NCI-H345 (cell line): ENCODE measurements at places on chromosomes 6 and 20.

DNA sequence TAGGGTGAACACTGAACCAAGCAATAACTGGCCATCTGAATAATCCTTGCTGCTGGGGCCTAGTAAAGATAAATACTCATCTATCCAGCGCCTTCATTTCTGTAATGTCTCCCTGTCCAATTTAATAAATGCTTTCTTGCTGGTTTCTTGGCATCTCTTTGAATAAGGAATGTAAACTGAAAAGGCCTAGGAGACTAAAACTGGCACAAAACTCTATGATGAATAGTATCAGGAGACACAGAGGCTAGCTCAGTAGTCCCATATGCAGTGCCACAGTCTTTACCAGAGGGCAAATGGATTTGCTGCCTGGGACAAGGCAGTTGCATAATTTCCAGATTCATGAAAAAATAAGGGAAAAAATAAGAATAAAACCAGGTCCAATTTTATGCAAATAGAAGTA, 324.4 kb downstream of the CENPW start:
- DNase-seq = no peak

DNA sequence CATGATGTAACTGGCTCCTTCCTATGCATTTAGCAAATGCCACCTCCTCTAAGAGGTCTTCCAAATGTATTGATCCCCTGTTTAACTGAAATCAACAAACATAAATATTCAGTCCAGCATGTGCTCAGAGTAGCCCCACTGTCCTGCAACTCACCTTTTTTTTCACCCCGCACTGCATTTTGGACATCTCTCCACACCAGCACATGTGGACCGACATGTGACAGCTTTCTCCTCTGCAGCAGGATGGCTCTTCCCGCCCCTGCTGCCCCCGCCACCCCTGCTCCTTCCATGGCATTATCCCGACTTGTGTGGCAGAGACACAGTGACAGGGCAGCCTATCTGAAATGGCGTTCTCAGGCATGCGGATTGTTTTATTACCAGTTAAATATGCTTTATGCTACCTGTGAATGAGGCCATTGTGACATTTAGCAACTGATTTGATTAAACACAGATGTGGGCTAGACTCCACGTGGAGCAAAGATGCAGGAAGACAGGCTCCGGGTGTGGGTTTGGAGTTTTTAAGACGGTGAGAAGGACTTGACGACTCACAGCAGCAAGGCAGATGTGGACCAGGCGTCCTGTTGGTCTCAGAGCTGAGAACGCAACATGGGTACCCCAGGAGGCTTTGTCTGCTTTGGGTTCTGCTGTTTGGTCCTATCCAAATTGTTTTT, 161.2 kb downstream of the EYA2 start:
- no peak for DNase-seq

GRCh38 chr6:3509336-3509735, 52.5 kb upstream of the SLC22A23 start:
- no peak for DNase-seq

- no peak for DNase-seq
Measured at GRCh38 chr6:15744818-15745402, 82.1 kb upstream of the DTNBP1 start.

- DNase-seq = no peak
Measured at GRCh38 chr6:153511896-153512496, 380.9 kb upstream of the RGS17 start.

- no peak for DNase-seq
Measured at GRCh38 chr20:56711018-56711417, 81.9 kb downstream of the TFAP2C start.

- no peak for DNase-seq
Measured at GRCh38 chr6:100260584-100260983, 204.1 kb downstream of the SIM1 start.

DNA sequence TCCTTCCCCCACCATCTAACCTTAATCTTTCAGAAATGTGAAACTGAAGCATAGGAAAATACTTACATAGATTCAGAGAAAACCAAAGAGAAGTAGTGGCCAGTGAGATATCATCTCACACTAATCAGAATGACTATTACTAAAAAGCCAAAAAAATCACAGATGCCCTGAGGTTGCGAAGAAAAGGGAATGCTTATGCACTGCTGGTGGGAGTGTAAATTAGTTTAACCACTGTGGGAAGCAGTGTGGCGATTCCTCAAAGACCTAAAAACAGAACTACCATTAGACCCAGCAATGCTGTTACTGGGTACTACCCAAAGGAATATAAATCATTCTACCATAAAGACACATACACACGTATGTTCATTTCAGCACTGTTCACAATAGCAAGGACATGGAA, 9.2 kb upstream of the PREX1 start:
- DNase-seq = no peak

GRCh38 chr20:12882832-12883506, 125.8 kb upstream of the SPTLC3 start:
- DNase-seq = no peak

DNA sequence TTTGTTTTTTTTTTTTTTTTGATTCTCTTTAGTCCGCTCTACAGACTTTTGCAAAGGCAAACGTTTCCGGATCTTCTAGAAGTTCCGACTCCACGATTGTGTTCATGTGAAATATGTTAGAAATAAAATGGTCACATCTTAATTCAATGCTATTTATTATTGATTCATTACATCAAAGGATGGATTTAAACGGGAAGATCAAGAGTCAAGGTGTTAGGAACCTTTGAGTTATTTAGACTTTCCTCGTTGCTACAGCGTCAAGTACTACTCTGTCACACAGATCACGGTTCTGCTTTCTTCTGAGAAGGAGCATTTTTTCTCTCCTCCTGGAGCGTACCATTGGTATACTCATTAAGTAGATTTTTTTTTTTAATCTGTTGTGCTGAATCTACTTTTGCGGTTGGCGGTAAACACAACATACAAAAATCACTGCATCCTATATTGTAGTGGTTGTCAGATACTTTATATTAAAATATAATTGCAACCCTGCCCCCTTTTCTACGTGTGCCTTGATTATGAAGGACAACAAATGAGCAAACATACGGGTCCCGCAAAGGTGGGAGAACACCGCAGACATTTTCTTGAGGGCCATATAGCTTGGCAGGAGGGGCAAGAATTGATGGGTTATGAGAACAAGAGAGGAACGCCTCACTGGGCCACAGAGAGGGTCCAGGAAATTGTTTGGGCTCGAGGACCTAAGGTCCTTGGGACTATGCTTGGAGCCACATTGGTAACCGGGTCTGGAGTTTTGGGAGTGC, 17.5 kb downstream of the HMGN4 start:
- DNase-seq = no peak

DNA sequence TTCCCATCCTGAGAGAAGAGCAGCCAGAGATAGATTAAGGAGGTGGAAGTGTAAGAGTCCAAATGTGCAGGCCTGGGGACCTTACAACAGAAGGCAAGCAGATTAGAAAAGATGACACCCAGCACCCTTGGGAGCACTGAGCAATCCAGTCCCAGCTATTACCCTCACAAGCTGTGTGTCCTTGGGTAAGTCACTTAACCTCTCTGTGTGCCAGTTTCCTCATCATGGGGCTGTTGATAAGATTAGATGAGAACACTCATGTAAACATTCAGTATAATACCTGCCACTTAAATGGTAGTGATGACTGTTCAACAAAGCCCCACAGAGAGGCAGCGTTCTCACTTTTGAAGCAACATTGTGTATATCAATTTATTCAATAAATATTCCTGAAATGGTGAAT, 114.8 kb upstream of the CST7 start:
- DNase-seq = no peak

GRCh38 chr6:42571611-42572342, 7.9 kb downstream of the UBR2 start:
- DNase-seq = no peak

GRCh38 chr20:1331801-1332453, 3.0 kb upstream of the SDCBP2 start:
- DNase-seq = no peak

DNA sequence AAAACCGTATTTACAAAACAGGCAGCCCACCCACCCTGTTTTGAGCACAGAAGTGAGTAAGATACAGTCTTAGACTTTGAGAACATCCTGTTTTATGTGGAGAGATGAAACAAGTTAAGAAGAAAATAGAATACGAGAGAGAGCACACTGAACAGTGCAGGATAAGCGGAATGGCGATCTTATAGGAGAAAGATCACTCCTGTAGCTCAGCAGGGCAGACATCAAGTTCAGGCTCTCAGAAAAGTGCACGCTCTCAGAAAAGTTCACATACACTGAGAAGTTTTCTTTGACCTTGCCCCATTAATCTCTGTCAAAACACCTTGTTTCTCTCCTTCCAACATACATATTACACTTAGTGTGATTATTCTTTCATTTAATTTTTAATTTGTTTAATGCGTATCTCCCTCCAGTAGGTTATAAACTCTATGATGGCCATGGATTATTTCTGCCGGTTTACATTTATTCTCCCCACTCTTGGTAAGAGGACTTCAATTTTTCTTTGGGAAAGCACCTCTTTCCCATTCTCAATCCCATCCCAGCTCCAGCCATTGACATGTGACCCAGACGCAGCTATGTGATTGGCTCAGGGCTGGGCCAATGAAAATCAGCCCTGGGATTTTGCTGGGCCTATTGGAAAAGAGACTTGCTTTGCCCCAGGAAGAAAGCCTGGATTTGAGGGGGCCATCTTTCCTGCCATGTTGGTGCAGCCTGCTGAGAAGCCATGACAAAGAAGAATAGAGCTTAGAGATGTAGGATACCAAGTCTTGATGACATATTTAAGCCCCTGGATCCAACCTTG, 16.2 kb downstream of the KCNB1 start:
- no peak for DNase-seq

GRCh38 chr20:40442181-40442963, 246.7 kb downstream of the MAFB start:
- DNase-seq = peak; percentile 25

GRCh38 chr6:113824411-113824810, 32.7 kb upstream of the MARCKS start:
- DNase-seq = no peak

DNA sequence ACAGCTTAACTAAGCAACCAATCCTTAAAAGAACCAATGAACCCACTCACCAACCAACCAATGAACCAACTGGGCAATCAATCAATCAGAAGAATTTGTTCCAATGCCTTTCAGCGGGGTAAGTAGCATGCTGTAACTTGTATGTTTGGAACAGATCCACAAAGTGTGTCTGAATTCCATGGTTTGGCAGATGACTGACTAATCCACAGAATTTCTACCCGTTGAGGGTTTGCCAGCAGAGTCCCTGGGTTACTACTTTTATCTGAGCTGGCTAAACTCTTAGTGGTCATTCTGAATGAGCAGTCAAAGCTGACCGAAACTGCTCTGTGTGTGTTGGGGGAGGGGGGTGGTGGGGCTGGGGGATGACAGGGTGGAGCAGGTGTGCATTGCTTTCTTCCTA, 125.0 kb upstream of the JAG1 start:
- DNase-seq = no peak

GRCh38 chr6:165515963-165516624, 146.9 kb downstream of the PDE10A start:
- no peak for DNase-seq

- DNase-seq = no peak
Measured at GRCh38 chr20:48817367-48818030, 10.3 kb downstream of the PREX1 start.

GRCh38 chr20:50278684-50279531, 88.3 kb downstream of the CEBPB start:
- DNase-seq = no peak

DNA sequence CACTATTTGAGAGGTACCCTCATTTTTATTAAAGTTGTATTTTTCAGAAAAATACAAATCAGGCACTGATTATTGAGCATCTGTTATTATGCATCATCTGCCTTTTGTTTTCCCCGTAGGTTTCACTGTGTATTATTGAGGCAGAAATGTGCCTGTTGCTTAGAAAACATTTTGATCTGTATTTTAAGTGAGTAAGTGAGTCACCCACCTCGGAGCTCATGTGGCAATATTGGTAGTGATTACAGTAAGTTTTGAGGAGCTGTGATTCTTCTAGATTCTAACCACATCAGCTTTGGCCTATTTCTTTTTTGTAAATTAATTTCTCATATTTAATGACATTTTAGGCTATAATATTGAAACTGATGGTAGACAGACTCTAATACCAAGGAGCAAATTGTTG, 59.6 kb upstream of the LAMP5 start:
- no peak for DNase-seq

- no peak for DNase-seq
Measured at GRCh38 chr6:38264605-38265004, 375.1 kb downstream of the BTBD9 start.

DNA sequence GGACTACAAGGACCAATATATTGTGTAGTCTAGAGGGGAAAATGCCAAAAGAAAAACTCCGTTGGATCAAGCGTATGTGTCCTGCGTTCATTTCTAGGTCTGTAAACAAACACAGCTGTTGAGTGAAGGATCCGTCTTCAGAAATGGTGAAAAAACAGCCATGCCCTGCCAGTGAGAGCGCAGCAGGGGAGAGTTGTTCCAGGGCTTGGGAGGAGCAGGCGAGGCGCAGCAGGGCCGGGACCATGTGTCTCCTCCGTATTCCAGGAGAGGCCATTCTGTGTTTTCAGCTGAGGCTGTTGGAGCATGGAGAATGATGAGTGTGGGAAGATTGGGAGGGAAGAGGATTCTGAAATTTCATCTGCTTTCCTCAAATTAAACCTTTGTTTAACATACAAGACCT, 38.0 kb downstream of the BMP6 start:
- peak; percentile 70 for DNase-seq

DNA sequence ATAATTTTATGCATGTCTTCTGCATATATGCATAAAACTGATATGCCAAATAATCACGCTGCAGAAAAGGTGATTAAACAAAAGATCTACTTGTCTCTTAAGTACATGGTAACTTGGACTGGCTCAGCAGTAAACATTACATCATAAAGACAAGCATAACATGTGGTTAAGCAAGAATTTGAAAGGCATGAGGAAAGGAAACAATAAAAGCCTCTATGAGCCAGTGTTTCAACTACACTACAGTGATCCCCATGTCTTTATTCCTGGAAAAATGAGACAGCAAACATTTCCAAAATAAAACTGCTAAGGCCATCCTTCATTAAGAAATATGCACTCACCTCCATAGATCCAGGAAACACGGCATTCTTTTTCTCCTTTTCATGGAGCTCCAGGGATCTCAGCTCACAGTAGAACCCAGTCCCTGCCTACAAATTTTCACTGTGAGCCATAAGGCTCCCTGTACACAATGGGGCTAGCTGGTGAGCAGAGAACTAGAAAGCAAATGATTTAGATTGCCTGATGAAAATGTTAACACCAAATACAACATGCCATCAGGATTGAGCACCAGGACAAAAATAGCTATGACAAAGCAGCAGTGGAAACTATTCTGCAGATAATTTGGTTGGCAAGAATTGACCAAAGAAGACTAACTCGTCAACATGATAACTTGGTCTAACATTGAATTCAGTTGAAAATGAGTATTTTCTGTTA, 156.1 kb downstream of the COL21A1 start:
- peak; percentile 4 for DNase-seq

GRCh38 chr20:37314617-37315016, 25.2 kb downstream of the MANBAL start:
- DNase-seq = no peak

DNA sequence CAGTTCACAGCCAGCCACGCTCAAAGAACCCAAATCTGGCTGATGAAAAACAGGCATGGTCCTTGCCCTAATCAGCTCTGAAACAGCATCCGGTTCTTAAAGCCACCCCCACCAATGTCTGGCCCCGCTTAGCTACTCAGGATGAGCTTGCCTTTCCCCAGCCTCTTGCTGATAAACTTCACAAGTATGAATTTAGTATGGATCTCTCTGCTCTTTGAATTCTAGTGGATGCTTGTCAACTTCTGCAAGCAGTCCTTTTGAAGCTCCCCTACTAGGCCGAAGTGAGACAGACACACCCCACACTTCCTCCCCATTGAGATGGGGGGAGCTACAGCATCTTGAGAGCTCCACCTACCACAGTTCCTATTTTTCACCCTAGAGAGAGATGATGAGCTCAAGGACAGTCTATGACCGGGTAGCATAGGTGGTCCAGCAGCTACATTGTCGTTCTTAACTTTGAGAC, 36.7 kb downstream of the EBF4 start:
- DNase-seq = no peak
